ENCODE measurements at places on chromosomes 6 and 20.

GRCh38 chr6:141056945-141057625 lies 1075.6 kb upstream of the GJE1 start:
- DNase-seq = no peak

DNA sequence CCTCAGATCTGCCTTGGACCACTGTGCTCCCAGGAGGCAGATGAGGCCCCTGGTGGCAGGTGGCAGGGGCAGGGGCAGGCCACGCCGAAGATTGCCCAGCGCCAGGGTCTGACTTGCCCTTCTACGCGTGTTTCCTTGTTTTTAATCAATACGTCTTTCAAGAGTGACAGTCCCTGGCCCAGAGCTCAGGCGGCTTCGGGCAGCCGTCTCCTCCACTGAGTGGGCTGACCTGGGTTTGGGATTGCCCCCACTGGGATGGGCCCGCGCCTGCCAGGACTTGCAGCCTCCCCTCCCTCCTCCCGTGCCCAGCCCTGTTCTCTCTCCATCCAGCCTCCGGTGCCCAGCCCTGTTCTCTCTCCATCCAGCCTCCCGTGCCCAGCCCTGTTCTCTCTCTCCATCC lies 21.2 kb downstream of the FRMD1 start:
- no peak for DNase-seq

DNA sequence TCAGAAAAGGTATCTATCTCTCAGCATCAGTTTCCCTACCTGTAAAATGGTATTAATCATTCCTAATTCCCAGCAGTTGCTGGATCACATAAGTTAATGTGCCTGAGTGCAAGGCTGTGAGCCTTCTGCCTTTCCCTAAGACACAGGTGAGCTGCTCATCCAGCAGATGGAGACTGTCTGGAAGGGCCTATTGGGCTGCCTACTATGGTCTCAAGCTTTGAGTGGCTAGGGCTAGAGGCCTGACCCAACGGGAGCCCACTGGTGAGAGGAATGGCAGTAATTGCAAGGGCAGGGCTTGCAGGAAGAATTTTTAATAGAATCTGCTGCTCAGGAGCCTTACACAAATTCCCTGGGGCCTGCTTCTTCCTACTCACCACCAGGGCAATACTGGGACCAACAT lies 4.3 kb downstream of the KHDC1 start:
- DNase-seq = no peak

GRCh38 chr6:131290955-131291354 lies 155.7 kb downstream of the AKAP7 start:
- no peak for DNase-seq

GRCh38 chr6:26420688-26421171 lies 18.7 kb downstream of the BTN3A1 start:
- DNase-seq = peak; percentile 64

- DNase-seq = no peak
Measured at GRCh38 chr20:1576641-1577040, 19.1 kb upstream of the SIRPD start.

GRCh38 chr6:33108307-33108706 lies 32.5 kb downstream of the HLA-DPB1 start:
- DNase-seq = no peak

- DNase-seq = no peak
Measured at GRCh38 chr6:157107915-157108651, 215.2 kb downstream of the TMEM242 start.

DNA sequence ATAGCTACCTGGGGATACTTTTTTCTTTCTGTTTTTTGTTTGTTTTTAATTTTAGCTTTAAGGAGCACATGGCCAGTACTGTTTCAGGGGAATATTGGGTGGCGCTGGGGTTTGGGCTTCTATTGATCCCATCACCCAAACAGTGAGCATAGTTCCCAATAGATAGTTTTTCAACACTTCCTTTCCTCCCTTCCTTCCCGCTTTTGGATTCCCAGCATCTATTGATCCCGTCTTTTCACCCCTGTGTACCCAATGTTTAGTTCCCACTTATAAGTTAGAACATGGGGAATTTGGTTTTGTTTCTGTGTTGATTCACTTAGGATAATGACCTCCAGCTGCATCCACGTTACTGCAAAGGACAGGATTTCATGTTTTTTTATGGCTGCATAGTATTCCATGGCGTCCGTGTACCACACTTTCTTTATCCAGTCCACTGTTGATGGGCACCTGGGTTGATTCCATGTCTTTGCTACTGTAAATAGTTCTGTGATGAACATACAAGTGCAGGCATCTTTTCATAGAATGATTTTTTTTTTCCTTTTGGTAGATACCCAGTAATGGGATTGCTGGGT lies 20.1 kb downstream of the NQO2 start:
- no peak for DNase-seq

DNA sequence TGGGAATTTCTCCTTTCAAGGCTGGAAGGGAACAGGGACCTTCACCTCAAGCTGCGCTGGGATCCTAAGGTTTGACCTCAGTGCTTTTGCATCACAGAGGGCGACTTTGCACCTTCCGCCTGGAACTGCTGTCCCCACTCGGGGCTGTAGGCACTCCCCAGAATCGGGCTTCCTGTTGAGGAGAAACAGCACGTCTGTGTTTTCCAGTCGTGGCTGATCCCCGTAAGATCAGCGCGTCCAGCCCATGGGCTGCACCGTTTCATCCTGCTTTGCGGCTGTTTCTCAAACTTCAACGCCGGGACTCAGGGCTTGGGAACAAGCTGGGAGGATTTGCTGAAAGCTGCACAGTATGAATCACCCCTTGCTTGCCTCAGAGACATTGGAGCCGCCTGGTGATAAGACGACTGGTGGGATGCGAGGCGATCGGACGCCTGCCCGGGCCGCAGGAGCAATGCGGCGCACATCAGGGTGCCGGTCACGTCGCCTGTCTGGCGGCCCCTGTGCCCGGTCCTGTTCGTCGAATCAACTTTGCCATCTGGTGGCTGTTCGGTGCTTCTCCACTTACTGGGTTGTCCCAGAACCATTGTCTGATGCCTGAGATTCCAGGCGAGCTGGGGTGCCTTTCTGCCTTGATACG lies 53.6 kb upstream of the FRMD1 start:
- DNase-seq = peak; percentile 83

GRCh38 chr6:70398783-70399728 lies 14.3 kb upstream of the FAM135A start:
- DNase-seq = peak; percentile 12

- DNase-seq = no peak
Measured at GRCh38 chr6:74742793-74743508, 462.9 kb downstream of the COL12A1 start.

DNA sequence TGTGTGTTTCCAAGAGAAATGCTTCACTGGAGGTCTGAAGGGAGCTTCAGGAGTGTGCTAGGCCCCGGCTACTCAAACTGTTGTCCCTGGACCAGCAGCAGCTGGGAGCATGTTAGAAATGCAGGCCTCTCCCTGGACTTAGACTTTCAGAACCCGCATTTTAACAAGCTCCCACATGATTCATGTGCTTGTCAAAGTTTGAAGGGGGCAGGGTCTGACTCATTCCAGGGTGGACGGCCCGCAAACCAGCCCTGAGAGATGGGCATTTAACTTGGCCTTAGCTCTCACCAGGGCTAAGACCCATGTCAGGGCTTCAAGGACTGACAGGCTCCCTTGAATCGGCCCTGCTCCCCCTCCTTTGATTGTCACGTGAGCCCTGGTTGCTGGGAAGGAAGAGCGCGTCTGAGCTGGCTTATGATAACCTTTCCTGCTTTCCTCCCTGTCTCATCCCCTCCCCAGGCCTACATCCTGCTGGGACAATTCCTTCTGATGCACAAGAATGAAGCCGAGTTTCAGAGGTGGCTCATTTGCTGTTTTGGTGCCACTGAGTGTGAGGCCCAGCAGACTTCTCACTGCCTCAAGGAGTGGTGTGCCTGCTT lies 35.5 kb downstream of the BANF2 start:
- DNase-seq = peak; percentile 77

Data from kidney (tissue), 22 donors.